ENCODE measurements at places on chromosomes 2 and 18.

DNA sequence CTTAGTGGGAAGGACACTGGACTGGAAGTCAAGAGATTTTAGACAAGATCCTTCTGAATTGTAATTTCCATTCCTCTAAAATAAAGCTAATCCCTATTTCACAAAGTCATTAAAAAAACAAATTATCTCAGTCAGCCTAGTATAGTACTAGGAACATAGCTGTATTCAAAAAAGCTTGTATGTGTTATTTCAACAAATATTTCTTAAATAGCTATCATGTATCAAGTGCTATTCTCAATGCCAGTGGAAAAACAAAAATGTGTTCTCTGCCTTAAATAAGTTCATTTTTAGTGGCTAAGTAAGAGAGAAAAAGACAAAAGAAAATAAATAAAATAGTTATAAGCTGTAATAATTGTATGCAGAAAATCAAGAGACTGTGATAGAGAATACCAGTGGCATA, 541.8 kb upstream of the CDH2 start:
- peak; percentile 66 for DNase-seq

DNA sequence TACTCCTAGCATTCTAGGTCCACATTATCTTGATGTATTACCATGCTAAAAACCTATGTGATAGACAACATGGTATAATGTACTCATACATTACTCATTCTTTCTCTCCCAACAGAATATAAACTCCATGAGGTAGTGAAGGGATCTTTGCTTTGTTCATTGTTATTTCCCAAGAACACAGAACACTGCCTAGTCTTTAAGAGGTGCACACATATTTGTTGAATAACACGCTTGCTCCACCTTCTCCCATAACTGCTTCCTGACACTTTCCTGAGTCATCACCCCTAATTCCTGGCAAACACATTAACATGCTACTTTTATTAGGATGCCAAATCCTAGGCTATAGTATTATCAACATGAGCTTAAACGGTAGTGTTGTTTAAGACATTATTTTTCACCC, 41.3 kb downstream of the REV1 start:
- DNase-seq, result no peak

GRCh38 chr2:57828221-57828620, 218.4 kb upstream of the VRK2 start:
- no peak for DNase-seq

DNA sequence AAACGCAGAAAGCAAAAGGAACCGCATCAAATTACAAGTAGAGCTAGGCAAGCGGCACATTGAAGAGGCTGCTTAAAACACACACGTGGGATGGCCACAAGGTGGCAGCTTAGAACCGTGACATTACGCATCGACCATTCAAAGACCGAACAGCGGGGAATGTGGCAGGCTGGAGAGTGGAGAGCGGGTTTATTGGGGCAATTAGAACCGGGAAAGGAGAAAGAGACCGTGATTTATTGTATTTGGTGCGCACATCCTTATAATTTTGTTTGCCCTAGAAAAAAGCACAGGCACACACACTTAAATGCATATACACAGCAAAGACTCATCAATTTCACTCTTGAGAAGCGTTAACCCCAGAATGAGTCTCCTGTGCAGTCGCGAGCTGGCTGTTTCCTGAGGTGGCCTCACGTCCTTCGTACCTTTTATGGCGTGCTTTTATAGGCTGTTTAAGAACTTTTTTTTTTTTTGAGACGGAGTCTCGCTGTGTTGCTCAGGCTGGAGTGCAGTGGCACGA, 31.7 kb upstream of the MEP1B start:
- peak; percentile 96 for DNase-seq

DNA sequence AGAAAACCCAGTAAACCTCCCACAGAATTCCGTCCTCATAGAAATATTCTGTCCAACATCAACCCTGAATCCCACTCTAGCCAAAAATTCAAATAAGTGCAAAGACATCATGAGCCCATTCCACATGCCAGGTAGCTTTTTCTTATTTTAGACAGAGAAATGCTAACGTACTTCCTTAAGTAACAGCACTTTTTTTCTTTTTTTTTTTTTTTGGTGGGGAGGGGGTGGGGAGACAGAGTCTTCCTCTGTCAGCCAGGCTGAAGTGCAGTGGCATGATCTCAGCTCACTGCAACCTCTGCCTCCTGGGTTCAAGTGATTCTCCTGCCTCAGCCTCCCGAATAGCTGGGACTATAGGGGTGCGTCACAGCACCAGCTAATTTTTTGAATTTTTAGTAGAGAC, 45.5 kb downstream of the ANKRD44 start:
- DNase-seq, result no peak

DNA sequence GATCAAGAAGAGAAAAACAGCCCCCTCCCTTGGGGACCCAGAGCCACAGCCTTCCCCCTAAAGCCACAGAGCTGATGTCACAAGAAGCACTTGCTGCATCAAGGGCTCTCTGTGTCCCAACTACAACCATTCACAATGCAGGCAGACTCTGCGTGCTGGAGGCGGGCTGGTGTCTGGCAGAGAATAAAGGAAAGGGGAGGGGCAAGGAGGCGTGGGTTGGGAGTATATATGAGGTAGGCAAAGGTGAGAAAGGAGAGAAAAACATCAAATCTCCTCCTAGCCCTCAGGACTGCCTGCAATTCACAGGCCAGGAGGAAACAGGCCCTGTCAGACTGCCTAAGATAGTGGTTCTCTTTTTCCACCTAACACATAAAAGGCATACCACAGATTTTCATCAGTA, 48.8 kb upstream of the IHH start:
- no peak for DNase-seq

DNA sequence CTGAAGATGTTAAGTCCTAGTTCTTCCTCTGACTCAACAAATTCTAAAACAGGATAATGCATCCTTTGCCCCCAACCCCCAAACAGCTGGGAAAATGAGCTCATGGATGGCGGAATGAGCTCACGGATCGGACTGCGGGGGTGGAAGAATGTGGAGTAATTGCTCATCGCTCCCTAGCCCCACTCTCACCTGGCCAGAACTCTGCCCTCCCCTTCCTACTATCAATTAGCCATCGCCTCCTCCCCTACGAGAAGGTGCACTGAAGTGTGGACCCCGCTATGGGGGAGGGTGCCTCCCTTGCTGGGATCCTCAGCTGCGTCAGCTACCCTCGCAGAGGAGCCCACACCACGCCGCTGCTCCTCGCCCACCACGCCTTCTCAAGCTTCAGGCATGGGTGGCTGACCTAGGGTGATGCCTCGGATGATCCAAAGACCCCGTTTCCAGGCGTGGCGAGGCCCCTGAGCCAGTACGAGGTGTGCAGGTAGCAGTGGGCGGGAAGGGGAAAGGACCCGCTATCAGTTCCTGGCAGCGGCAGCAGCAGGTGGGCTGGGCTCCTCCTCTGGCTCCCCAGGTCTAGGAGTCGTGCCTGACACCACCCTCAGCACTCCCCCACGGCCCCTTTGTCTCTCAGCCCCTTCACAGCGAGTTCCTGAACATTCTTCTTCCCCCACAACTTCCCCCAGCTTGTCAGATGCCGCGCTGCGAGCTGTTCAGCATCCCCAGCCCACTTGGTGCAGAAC, 82.1 kb upstream of the POMC start:
- peak; percentile 36 for DNase-seq

- no peak for DNase-seq
Measured at GRCh38 chr2:176508984-176509740, 239.9 kb downstream of the MTX2 start.

- no peak for DNase-seq
Measured at GRCh38 chr2:237725661-237726060, 72.9 kb upstream of the RBM44 start.

GRCh38 chr2:32627441-32627813, 423 bp upstream of the TTC27 start:
- DNase-seq, result peak; percentile 62
